CMK (cell line): ENCODE measurements at places on chromosomes 7 and 10.

GRCh38 chr7:158495786-158496185 lies 91.8 kb downstream of the PTPRN2 start:
- no peak for DNase-seq

DNA sequence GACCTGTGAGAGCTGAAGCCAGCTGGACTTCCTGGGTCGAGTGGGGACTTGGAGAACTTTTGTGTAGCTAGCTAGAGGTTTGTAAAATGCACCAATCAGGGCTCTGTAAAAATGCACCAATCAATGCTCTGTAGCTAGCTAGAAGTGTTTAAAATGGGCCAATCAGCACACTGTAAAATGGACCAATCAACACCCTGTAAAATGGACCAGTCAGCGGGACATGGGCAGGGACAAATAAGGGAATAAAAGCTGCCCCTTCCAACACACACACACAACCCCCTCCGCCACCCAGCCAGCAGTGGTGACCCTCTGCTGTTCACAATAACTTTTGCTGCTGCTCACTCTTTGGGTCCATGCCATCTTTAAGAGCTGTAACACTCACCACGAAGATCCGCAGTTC lies 7.1 kb downstream of the ZNF511 start:
- DNase-seq, result no peak

- DNase-seq, result no peak
Observed at GRCh38 chr7:102223184-102223583, 63.5 kb upstream of the SH2B2 start.

DNA sequence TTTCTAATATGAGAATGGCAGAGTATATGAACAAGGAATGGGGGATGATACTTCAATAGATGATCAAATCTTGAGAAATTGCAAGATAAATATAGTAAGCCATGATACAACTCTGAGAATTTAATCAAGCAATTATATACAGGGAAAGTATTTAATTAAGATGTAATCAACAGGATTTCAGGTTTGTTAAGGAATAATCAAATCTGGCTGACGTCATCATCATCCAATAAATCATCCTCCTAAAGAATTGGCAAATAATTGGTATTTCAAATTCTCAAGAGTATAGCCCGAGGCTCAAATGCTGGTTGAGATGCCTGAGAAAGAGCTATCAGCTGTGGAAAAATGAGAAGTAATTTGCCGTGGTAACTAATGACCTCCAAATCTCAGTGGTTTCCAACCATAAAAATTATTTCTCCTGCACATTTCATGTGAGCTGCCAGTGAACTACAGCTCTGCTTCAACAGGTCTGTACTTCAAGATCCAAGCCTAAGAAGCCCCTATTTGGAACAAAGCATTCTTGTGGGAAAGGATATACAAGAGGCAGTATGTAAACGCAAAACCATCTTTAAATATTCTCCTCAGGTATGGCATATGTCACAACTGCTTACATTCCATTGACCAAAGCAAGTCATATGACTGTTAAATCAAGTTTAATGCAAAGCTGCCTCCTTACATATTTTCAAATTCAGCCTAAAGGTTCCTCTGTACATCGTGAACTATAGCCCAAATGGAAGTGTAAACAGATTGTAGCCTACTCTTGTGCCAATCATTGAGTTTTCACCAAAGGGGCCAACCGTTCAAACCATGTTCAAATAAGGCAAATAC lies 503.0 kb downstream of the KIF20B start:
- no peak for DNase-seq

GRCh38 chr10:129703287-129704137 lies 236.5 kb downstream of the MGMT start:
- DNase-seq, result no peak

DNA sequence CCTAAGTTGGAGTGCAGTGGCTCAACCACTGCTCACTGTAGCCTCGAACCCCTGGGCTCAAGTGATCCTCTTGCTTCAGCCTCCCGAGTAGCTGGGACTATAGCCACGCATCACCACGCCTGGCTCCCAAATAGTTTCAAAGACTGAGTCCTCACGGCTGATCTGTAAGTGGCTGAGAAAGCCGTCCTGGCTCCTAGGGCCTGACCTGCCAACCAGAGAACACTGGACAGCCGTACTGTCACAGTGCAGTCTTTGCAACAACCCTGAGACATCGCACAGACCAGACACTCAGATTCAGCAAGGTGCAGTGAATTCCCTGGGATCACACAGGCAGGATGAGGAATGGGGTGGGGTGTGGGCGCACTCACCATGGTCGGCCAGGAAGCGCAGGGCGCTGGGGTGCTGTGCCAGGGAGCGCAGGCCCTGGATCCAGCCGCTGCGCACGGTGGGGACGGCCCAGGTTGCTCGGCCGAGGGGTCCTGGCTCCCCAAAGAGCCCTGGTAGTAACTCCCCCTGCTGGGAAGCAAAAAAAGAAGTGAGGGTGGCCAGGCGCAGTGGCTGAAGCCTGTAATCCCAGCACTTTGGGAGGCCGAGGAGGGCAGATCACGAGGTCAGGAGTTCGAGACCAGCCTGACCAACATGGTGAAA lies 10.7 kb downstream of the BRAT1 start:
- DNase-seq, result no peak

- DNase-seq, result no peak
Observed at GRCh38 chr10:87603196-87603595, 56.5 kb upstream of the PAPSS2 start.

DNA sequence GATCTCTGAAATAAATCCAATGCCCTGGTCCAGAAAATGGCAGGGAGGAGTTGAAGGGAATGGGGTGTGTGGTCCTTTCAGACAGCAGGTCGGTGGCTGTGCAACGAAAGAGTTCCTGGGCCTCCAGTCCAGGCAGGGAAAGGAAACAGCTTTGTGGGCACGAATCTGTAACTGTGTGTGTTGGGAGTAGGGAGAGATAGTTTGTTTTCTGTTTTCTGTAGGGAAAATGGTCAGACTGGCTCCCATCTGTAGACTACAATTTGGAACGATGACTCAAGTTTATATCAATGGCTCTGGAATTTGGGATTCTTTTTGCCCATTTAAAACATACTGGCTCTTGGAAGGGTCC lies 2.6 kb upstream of the HOXA9 start:
- no peak for DNase-seq

DNA sequence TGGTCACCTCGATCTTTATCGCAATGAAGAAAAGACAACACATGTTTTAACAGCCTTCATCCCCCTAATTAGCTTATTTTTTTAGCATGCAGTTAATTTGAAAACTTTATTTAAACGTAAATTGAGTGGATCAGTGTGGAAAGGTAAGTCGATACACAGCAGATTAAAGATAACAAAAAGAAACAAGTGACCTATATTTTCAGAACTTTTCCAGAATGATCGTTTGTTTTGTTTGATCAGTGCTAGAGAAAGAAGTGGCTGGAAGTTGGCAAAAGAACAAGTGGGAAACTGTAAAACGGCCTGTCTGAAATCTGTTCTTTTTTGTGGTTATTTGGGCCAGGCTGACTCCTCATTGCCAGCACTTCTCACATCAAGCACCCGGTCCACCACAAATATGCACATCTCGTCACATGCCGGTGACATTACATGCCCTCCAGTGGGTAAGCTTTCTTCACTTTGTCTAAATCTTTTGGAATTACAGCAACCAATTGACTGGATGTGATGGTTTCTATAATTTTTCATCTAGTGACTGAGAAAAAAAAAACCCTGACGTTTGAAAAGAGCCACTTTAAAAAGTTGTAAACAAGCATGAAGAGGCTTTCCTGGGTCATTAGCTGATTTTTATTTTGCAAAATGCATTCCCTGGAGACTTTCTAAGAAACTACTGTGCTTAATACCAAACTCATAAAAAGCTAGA lies 33.2 kb downstream of the C7orf33 start:
- DNase-seq, result no peak

- no peak for DNase-seq
Observed at GRCh38 chr10:34655286-34656170, 159.6 kb downstream of the PARD3 start.

GRCh38 chr10:101829561-101830315 lies 11.5 kb upstream of the OGA start:
- no peak for DNase-seq

DNA sequence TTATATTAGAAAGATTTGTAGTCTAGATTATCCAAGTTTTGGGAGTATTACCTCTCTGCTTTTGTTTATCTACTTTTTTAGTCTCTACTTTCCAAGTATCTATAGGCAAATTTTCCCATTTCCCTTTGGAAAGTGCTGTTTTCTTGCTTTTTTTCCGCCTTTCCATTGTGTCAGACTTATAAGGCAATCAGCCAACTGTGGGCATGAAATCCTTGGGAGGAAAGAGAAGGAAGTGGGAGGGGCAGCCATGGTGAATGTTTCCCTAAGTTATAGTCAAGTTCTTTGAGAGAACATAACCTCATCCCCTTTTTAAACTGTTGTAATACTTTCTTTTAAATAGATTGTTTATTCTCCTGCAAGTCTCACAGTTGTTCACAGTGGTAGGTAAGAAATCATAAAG lies 52.6 kb downstream of the PTEN start:
- no peak for DNase-seq

- DNase-seq, result no peak
Observed at GRCh38 chr10:114304571-114305421, 65.7 kb downstream of the VWA2 start.

DNA sequence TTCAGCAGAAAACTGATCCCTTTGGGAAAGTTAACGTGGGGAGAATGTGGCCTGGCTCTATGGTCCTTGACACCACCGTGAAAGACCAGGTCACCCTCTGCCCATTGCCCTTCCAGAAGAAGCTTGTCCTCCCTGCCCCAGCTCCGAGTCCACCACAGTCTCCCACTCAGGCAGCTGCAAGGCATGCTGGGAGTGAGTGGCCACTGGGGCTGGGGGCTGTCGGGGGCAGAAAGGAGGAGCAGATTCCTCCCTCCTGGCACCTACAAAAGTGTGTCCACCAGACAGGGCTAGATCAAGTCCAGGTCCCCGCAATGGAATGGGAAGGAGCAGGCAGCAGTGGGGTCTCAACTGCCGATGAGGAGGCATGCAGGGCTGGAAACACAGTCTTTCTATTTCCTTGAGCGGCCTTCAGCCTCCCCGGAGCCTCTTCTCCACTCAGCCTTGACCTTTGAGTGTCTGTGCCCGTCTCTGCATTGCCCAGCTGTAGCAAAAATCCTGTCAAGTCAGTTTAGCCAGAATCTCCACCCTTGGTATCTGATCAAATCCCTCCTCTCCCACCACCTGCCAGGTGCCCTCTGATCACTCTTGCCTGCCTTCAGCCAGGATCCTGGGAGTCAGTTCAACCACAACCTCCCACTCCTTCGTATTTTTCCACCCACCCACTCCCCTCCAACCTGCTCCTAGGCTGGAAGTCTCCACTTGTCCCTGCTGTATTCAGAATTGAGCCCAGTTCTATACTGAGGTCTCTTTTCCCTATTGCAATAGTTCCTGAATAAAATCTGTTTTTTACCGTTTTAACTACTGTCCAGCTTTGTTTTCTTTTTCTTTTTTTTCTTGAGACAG lies 6.9 kb upstream of the ZNF316 start:
- no peak for DNase-seq

GRCh38 chr10:104259999-104260774 lies 5.5 kb downstream of the GSTO1 start:
- no peak for DNase-seq

DNA sequence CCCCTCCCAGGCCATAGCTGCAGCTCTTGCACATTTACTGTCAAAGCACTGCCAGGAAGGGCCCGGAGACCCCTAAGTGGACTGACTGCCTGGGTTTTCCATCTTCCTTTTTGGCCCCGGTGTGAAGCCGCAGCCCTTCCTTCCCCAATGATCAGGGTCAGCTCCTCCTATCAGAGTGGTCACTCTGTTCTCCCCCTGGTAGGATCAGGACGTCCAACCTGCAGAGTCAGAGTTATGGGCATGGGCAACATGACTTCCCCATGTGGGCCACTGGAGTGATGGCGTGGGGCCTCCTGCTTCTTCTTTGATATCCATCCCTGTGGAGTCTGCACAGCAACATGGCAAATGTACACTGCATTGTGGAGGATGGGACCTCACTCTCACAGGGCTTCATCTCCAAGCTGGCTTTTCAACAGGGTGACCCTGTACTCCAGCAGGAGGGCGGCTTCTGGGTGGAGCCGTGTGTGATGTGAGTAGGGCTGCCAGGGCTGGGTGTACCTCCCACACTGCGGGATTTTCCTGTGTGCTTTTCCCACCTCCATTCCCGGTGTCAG lies 6.4 kb upstream of the RAMP3 start:
- DNase-seq, result no peak

GRCh38 chr10:50604049-50604640 lies 19.6 kb downstream of the SGMS1 start:
- DNase-seq, result no peak

DNA sequence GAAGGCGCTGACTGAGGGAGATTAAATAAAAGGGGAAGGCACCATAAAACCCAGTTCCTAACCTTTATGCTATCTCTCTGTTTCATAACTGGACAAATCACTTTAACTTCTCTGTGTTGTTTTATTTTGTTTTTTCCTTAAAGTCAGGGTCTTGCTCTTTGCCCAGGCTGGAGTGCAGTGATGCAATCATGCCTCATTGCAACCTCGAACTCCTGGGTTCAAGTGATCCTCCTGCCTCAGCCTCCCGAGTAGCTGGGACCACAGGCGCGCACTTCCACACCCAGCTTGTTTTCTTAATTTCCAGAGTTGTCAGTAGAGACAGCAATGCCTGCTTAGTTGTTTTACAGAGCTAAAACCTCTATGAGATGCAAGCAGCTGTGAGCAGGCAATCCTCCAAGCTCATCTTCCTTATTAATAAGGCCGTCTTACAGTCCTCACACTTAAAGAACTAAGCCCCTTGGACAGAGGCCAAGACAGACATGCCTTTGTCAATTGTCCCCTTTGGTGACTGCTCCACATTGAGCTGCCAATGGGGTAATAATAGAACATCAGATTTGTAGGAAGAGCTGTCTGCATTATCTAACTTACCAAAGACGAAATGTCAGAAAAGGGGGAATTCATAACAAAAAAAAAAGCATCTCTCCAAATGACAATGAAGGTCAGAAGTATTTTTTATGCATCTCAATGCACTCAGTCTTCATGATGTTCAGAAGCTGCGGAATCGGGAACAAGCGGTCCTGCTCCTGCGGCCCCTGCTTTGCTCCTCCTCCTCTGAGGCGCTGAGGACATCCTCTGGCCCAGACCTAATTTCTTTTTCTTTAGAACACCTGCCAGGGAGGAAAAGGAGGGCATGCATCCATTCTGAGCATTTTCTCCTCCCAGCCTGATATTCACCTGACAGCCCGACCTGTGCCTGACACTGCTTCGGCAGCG lies 62.7 kb upstream of the RNF32 start:
- no peak for DNase-seq

DNA sequence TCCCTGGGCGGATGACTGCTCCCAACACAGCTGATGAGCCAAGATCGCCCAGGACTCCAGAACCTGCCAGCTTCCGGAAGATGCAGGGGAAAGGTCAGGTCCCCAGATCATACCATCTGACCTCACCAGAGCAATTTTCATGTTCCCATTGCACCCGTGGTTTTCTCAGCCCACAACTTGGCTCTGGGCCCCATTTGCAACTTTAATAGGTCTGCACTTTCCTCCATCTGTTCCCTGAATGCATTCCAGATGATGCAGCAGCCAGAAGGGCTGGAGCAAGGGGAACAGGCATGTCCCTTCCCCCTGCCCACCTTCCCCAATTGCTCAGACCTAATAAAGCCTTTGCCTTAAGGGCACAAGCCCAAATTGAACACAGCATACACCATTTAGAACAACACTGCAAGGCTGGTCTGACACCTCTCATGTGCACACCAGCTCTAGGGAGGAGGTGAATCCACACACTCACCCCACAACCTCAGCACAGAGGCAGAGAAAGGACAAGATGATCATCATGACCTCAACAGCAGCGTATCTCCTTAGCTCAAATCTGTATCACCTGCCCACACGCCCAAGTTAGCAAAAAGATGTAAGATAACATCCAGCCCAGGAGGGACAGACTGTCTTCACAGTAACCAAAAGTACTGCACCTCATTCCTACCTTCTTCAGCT lies 87.5 kb downstream of the PLXNA4 start:
- DNase-seq, result no peak

- no peak for DNase-seq
Observed at GRCh38 chr7:148060724-148061123, 529.8 kb upstream of the C7orf33 start.
